ENCODE measurements at places on chromosomes 6 and 20.

GRCh38 chr6:47670851-47671250 is 27.5 kb upstream of the ADGRF4 start:
- no peak for DNase-seq

GRCh38 chr6:37047689-37048402 is 42.4 kb downstream of the FGD2 start:
- DNase-seq: no peak

DNA sequence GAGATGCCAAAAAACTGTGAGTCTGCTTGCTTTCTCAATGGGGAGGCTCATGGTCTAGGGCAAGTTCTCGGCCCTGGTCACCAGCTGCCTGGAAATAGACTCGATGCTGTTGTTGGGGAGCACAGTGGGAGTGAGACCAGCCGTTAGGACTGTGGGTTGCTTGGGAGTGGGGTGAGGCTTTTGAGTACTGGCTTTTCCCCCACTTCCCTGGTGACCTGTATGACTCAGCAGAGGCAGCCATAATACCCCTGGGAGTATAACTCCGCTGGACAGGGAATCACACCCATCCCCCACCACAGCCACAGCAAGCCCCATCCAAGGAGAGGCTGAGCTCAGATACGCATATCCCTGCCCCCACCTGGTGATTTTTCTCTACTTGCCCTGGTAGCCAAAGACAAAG is 48.9 kb upstream of the OGFRL1 start:
- no peak for DNase-seq

GRCh38 chr20:33964441-33964840 is 29.3 kb upstream of the RALY start:
- no peak for DNase-seq

GRCh38 chr20:47544852-47545251 is 43.2 kb downstream of the NCOA3 start:
- DNase-seq: no peak

Measured in HuH-7 (cell line).